ENCODE measurements at places on chromosomes 5 and 9.

DNA sequence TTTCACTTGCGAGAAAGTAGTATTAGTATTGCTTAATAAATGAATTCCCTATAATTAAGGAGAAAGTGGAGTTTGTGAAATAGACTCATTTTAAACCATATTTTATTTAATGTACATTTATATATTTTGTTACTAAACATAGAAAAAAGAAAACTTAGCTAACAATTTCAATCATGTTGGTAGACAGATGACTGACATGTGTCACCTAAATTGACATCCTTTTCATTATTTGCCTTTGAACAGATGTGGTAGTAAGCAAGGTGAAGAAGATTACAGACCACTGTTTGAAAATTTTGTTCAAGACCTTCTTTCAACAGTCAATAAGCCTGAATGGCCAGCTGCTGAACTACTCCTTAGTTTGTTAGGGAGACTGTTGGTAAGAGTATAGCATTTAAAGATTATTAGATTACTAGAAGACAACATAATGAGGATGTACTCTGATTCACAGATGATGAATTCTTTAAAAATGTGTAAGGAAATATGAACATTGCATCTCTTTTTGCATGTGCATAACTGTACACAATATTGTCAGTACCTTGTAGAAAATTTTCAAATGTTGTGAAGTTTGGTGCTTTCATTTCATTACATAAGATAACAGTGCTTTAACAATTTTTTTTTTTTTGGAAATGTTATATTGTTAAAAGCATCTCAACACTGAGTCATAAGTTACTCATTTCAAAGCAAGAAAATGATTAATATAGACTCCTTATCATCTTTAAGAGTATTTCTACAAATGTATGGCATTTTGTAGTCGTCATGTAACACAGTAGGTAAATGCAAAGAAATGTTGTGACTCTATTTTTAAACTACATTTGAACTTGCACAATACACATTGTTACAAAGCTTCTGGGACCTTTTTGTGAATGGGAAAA lies 139.5 kb downstream of the NIPBL start:
- no peak for DNase-seq

DNA sequence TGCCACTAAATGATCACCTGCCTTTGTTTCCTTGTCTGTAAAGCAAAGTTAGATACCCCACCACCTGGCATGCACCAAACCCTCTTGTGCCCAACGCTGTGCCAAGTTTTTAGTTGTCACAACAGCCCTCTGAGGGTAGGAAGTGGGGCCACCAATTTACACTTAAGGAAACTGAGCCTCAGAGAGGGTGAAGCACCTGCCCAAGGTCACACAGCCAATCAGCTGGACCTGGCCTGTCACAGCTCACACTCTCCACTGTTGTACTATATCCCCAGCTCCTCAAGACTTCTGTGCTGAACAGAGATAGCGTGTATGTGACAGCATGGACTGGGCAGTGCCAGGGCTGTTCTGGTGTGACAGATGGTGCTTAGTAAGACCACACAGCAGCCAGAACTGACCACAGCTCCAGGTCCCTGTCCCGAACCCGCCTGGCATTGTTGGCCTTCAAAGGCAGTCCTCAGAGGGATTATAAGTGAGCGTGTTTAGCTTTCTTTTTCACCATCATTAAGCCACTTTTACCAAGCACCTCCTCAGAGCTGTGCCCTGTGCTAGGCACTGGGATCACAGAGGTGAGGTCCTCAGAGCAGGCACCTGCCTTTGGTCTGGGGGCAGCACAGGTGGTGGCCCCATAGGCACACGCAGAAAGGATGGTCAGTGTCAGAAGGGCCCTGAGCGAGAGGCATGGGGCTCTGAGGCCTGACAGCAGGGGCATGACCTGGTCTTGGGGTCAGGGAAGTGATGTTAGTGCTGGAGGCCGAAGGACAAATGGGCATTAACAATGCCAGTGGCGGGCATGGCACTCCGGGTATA lies 71.1 kb downstream of the COL27A1 start:
- no peak for DNase-seq

DNA sequence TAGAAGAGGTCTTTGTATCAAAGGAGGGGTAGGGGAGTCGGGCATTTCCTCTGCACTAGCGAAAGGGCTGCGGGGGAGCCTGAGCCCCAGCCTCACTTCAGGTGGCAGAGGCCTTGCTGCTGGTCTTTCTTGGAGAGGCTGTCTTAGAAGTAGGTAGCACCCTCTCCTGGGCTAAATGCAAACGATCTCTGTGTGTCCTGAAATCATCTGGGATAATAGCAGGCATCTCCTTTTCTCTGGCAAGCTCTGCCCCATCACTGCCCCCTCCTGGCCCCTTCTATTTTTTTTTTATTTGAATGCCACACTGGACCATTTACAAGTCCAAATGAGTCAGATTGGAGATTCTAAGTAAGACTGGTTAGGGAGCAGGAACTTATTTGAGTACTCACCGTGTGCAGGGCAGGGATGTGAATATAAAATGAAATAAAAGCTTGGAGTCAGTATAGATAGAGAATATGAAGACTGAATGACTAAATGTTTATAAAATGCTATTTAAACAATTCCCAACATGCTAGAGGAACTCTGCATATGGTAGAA lies 137.1 kb downstream of the FGF1 start:
- peak; percentile 27 for DNase-seq

DNA sequence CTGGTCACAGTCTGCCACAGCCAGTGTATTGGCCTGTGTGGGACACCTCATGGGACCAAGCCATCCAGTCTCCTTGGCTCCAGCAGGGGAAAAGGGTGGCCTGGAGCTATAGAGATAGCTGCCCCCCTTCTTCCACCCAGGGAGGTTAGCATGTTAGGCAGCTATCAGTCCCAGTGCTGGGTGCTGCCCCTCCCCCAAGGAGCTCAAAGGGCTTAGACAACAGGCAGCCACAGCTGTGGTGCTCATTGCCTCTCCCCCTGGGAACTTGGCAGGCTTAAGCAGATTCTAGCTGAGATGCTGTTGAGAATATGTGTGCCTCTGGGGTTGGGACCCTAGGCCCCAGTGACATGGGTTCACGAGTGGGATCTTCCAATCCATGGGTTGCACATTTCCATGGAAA lies 226.0 kb upstream of the PTGER4 start:
- no peak for DNase-seq

DNA sequence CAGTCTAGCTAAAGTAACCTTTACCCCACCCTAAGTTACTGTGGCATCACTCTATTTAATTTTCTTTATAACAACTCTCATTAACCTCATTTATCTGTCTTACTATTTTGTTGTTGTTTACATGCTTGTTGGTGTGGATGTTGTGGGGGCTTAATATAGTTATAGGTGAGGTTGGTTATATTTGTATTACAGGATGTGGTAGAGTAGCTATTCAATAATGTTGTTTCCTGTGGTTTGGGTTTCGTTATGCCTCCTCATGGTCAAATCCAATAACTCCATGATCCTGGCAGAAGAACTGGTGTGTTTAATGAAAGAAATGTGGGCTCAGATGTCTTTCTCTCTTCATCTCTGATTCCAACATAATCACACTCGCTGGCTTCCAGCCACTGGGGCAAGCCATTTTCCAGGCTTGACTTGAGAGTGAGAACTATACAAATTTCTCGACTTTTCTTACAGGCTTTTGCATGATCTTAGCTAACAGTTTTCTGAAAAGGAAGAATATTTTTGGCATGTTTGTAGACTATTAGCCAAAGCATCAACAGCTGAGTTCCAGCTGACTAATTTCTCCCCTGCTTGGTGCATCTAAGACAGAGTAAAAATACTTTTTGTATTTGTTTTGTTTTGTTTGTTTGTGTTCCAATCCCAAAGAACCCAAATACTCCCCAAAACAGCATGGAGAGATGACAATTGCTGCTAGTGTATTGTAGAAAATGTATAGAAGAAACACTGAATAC lies 303.7 kb upstream of the PAPPA start:
- DNase-seq = no peak

GRCh38 chr5:125595095-125595494 lies 828.1 kb upstream of the GRAMD2B start:
- DNase-seq = no peak

GRCh38 chr5:151490627-151491026 lies 43.2 kb downstream of the SLC36A1 start:
- DNase-seq = no peak

All from stimulated activated CD4-positive, alpha-beta T cell treated with anti-CD3 and anti-CD28 coated beads, Interleukin-4, amount 100 ng/mL, for 4 hours (primary cell).